ENCODE measurements at places on chromosomes 11 and 22. TPM values are rescaled to one million over a fixed set of nuclear protein-coding genes. Genes with fewer than 3 reads are reported as not detected.

OR52H1 gene
- not detected for total RNA-seq

- no peak for DNase-seq
Observed at GRCh38 chr11:77589181-77589520, 602 bp upstream of the AQP11 start.

DNA sequence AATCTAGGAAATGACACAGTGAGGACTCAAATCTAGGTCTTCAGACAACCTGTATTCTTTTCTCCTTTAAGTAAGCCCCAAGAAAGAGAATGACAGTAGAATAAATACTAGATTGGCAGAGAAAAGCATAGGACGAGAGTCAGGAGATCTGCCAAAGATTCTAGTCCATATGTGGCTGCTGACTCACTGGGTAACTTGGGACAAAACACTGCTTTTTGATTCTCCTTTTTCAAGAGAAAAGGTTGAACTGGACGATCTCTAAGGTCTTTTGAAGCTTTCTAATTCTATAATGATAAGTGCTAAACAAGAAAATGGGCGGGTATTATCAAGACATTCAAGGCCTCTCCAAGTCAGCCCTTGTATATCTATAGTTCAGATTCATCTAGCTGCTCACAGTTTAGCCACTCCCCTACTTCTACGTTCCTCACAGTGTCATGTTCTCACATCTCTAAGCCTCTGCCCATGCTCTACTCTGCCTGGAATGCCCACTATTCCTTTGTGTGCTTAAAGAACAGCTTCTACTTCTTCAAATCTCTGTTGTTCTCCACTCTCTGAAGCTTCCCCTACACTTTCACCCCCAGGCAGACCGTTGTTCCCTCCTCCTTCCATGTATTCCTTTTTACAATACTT lies 53.0 kb downstream of the RELT start:
- DNase-seq = no peak

ANO9 gene
- not detected for total RNA-seq

OR4A16 gene
- total RNA-seq = not detected

- peak; percentile 59 for DNase-seq
Observed at GRCh38 chr11:82864268-82864667, 36.0 kb downstream of the PRCP start.

INPP5J gene
- 0.91 TPM for total RNA-seq

DNA sequence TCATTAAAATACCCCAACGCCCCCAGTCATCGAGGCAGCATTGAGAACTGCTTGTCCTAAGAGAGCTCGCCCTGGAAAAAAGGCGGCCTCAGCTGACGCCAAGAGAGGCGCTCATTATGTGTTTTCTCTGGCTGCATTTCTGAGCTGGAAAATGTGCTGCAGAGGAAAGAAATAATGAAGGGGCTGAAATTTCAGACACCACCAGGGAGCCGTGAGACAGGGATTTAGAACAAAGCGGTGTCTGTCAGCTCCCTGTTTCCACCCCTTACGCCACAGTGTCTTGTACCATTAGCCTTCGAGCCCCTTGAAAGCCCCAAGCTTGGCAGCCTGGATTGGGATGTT lies 14.4 kb downstream of the USH1C start:
- DNase-seq = no peak

DNA sequence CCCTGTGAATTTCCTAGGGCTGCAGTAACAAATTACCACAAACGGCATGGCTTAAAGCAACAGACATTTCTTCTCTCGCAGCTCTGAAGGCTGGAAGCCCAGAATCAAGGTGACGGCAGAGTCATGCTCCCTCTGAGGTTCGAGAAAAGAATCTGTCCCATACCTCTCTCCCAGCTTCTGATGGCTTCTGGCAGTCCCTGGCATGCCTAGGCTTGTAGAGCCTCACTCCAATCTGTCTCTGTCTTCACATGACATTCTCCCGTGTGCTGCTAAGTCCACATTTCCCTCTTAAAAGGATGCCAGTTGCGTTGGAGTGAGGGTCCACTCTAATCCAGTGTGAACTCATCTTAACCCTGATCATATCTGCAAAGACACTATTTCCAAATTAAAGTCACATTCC lies 116.2 kb downstream of the NECTIN1 start:
- no peak for DNase-seq

APBB1 gene
- total RNA-seq = 19.4 TPM

GRCh38 chr11:96376796-96377195 lies 12.9 kb downstream of the CCDC82 start:
- no peak for DNase-seq

GRCh38 chr11:134471087-134471715 lies 59.2 kb upstream of the B3GAT1 start:
- no peak for DNase-seq

GRCh38 chr11:46594374-46594700 lies 514 bp upstream of the AMBRA1 start:
- no peak for DNase-seq
